Activated CD4-positive, alpha-beta T cell treated with anti-CD3 and anti-CD28 coated beads, Interleukin-2, amount 10 ng/mL, durations not matched to agents 7 days and 5 days (primary cell): ENCODE measurements at places on chromosomes 1 and 21.

DNA sequence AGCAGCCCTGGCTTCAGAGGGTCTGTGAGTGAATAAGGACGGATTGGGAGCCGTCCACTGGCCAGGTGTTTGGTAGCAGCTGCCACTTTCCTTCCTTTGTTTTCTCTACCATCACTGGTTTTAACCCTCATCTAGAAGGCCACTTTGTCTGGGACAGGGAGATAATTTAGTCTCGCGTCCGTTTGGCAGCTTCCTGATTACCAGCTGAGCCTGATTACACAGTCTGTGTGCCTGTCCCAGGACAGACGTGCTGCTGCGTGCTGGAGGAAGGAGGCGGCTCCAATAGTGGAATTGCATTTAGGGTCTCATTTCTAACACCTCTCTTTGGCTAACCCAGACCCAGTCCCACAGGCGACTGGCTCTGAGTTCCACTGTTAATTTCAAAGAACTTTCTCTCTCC is 24.6 kb upstream of the CASQ2 start:
- H3K27ac ChIP-seq = no peak overlapping the region
- H3K36me3 ChIP-seq = no peaks in the 10 kb centered on the region
- H3K27me3 ChIP-seq = peaks cover 34% of the 10 kb centered on the region
- no peak overlapping the region for H3K4me3 ChIP-seq
- no peaks in the 10 kb centered on the region for H3K4me1 ChIP-seq

GRCh38 chr1:84492726-84493125 is 13.5 kb upstream of the SPATA1 start:
- peaks cover 66% of the 10 kb centered on the region for H3K36me3 ChIP-seq
- H3K27me3 ChIP-seq = no peaks in the 10 kb centered on the region
- H3K27ac ChIP-seq = no peak overlapping the region
- DNase-seq = no peak

DNA sequence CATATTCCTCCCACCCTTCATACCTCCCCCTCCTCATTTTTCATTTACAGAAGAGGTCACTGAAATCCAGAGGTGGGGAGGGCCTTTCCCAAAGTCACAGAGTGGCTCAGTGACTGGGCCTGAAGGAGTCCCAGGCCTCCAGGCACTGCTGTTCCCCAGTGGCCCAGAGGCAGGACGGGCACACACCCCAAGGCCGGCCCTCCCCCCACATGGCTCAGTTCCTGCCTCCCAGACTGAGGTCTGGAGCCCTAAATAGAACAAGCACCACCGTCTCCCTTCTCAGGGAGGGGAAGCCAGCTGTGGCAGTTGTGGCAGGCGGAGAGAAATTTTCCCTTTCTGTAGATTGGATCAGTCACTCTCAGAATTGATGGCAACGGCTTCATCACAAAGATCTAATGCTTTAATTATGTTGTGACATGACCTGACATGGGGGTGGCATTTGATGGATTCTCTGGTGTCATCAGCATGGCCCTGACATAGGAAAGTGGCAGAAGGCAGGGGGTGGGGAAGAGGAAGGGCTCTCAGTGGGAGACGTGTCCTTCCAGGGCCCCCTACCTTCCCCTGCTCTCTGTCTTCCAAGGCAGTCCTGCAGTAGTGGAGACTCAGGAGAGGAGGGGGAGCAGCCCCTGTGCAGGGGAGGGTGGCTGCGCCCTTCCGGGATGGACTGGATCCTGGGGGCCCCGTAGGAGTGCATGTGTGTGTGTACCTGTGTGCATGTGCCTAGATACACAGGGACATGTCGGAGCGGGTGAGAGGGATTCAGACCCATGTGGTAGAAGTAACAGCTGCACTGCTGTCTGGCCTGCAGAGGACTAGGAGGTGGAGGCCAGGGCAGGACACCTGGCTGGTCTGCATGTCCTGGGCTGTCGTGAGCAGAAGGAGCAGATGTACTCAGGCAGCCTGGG is 41.2 kb upstream of the FOXO6 start:
- H3K27me3 ChIP-seq = no peaks in the 10 kb centered on the region
- H3K36me3 ChIP-seq = no peaks in the 10 kb centered on the region
- no peak for DNase-seq
- H3K27ac ChIP-seq = no peak overlapping the region
- H3K4me1 ChIP-seq = no peaks in the 10 kb centered on the region

DNA sequence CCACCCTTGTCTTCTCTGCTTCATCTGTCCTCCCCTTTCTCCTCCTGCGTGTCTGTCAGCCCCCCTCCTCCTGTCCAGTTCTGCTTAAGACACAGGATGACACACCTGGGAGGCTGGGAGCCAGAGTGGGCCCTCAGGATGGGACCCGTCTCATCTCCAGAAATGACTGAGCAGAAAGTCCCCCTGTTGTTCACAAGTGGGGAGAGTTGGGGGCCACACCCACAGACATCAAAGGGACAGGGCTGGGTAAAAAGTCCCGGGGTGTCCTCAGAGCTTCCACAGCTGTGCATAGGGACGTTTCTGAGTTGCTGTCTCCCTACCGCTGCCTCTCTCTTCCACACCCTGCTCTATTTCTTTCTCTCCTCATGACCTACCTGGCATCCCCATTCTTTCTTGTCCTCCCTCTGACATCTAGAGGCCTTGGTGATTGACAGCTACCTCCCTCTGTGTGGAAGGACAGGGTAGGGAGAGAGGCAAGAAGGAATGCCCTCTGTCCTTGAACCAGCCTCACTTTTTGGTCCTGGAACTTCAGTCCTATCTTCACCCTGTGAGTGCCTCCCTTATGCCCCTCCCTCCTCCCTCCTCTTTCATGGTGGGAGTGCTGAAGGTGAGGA is 19.5 kb upstream of the SH2D2A start:
- no peak for DNase-seq
- H3K27me3 ChIP-seq = peaks cover 21% of the 10 kb centered on the region
- no peaks in the 10 kb centered on the region for H3K36me3 ChIP-seq
- H3K4me3 ChIP-seq = no peak overlapping the region
